ENCODE measurements at places on chromosomes 1 and 21.
A peak's percentile ranks its signal among the peaks of the same experiment; 100 is the strongest.

DNA sequence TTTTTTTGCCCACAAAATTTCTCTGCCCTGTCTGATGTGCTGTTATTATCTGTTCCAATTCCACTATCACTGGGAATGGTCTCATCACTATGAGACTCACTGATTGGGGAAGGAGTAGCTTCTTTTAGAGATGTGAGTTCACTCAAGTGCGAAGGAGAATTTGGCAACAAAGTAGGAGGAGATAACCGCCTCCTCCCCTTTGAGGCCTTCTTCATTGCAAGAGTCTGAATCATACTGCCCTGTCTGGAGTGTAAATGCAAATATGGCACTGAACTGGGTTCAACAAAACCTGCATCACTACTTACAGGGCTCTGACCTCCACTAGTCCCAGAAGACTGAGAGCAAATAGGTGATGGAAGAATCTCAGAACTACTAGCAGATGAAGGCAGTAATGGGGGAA, 83.4 kb downstream of the ASH1L start:
- DNase-seq: peak; percentile 48

DNA sequence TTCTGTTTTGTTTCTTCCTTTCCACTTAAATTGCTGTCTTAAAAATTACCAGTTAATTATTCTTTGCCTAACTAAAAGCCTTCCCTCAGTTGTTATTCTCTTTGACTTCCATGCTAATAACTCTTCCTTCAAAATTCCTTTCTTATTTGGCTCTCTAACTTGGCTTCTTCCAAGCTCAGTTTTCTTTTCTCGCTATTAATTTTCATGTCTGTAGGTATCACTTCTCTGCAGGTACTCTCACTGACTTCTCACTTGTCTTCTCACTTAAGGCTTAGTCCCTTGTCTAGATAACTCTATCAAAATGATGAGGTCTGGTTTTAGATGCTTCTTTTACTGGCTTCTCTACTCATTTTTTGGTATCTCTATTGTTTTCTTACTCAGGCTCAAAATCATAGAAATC, 10.1 kb downstream of the CDC7 start:
- DNase-seq: no peak

DNA sequence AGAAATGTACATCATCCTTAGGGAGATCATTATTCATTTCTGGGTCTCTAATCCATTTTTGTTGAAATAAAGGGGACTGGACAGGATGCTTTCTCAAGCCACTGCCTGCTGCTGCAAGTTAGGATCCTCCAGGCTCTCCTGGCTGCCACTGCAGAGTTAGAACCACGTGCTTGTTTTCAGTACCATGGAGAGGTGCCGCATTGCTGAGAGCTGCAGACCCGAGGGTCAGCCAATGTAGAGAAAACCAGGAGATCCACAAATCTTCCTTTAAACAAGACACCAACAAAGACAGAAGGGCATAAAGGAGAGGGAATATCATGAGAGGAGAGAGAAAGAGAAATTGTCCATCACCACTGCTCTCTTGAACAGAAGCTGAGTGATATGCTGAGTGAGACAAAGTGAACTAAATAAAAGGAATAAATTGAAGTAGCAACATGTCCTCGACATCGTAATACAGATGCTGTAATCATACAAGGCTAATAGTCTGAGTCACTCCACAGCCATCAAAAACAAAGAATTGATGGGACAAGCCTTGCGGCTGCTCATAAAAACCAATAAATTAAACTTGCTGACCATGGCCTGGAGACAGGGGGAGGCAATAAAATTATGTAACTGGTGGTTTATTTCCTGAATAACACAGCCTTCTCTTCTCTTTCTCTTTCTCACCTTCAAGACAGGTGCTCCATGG, 255.7 kb downstream of the OMA1 start:
- DNase-seq: peak; percentile 31

- DNase-seq: no peak
Measured at GRCh38 chr1:52632732-52633290, at the start of gene SHISAL2A. SHISAL2A (plus strand) TSS chr1:52633168; CDS start chr1:52633494, 326 bp downstream.

- DNase-seq: no peak
Measured at GRCh38 chr1:18289597-18289996, 182.0 kb downstream of the IGSF21 start.

GRCh38 chr1:63968663-63969440, 195.0 kb downstream of the ROR1 start:
- DNase-seq: peak; percentile 81

- DNase-seq: peak; percentile 59
Measured at GRCh38 chr1:180415985-180416633, 86.3 kb downstream of the ACBD6 start.

DNA sequence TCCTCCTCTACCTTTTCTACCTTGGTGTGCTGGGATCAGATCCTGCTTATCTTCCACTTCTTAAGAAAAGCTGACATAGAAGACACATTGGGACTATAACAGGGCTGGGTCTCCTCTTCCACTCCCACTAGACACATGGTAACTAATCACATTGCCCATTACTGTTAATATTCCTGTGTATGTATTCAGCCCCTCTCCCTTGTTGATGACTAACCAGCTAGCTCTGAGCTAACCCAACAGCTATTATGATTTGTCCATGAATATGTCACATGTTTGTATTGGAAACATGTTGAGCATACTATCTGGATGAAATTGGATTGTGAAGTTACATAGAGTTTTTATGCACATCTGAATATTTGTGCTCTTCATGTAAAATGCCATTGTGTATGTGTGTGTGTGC, 52.9 kb downstream of the MPZL1 start:
- no peak for DNase-seq

GRCh38 chr1:113677250-113678158, 81.8 kb downstream of the PHTF1 start:
- DNase-seq: peak; percentile 58

DNA sequence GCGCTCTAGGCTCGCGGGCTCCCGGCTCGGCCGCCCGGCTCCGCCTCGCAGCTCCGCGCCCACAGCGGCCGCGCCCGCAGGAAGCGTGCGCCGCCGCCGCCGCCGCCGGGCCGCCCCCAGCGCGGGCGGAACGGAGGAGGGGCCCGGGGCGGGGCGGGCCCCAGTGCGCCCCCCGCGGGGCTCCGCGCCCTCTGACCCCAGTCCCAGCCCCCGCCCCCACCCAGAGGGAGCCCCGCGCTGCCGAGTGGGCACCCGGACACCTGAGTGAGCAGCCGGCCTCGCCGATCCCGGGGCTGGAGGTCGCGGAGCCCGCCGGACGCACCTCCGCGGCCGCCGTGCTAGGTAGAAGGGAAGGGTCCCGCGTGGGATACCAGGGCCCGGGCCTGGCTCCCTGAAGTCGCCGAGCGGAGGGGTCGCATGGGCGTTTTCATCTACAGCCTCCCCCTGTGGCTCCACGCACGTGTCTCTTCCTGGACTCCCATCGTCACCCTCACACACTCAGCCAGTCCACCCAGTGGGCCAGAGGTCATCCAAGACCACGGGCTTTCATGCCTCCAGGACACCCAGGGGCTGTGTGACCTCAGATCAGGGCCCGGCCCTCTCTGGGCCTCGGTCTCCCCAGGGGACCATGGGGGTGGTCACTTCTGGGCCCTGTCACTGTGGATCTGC, at the start of gene SDC3:
Gene SDC3 (minus strand): TSS at position 63 of the 669 bp plus-strand sequence. CDS start 172 bp downstream, outside the sequence.
- DNase-seq: peak; percentile 36

GRCh38 chr1:3590139-3590763, 21.1 kb downstream of the MEGF6 start:
- peak; percentile 17 for DNase-seq

GRCh38 chr1:157653494-157653873, 47.1 kb downstream of the FCRL3 start:
- no peak for DNase-seq

DNA sequence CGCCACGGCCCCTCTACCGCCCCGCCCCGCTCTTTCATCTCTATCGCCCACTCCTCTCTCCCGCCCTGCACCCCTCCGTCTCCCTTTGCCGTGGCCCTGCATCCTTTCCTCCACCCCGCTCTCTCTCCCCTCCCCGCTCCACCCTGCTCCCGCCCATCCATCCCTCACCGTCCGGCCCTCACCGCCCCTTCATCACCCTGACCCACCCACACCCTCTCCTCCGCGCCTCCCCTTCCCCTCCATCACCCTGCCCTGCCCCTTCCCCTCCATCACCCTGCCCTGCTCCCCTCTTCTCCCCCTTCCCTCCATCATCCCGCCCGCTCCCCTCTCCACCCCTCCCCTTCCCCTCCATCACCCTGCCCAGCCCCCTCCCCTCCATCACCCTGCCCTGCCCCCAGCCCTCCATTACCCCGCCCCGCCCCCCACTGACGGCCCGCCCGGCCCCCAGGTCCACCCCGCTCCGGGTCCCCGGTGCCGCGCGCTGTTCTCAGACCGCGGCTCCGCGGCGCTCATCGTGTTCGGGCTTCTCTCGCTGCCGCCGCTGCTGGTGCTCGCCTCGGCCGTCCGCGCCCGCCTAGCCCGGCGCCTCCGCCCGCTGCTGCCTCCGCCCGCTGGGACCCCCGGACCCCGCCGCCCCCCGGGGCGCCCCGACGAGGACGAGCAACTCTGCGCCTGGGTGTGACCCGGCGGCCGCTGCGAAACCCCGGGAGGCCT, 6.2 kb upstream of the ANKRD65 start:
- DNase-seq: no peak

DNA sequence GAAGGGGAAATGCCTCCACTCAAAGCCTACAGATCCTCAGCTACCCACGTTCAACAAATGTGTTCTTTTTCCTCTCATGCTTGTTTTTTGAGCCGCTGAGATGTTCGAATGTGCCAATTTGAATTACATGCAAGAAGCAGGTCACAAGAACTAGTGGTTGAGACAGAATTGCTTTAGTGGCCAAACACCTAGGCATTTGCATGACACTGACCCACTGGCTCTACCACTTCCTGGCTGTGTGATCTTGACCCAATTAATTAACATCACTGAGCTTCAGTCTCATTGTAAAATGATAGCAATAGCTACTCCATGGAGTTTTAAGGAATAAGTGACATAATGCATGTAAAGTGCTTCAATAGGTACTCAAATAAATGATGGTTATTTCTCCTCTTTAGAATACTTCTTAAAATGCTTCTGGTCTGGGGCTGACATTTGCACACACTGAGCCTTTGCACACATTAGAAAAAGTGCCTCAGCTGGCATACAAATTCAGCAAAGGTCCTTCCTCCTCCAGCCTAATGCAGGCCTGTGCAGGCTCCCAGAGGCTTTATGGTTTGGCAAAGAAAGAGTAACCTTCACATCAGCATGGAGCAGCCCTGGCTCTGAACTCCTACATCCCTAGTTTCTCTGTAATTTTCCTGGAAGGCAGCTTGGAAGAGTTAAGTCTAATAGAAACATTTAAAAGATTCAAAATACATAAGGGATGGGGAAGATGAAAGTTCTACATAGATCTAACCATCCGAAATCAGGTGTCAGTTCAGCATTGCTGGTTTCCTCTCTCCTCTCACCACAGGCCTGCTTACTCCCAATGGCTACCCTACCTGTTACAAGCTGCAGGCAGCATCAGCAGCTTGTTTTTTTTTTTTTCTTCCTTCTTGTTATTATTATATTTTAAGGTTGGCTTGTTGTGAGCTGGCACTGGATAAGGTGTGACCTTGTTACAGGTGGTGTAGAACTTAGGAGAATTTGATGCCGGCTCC, 107.4 kb downstream of the TBX19 start:
- DNase-seq: no peak

- DNase-seq: no peak
Measured at GRCh38 chr1:44973645-44974044, 12.8 kb downstream of the EIF2B3 start.

DNA sequence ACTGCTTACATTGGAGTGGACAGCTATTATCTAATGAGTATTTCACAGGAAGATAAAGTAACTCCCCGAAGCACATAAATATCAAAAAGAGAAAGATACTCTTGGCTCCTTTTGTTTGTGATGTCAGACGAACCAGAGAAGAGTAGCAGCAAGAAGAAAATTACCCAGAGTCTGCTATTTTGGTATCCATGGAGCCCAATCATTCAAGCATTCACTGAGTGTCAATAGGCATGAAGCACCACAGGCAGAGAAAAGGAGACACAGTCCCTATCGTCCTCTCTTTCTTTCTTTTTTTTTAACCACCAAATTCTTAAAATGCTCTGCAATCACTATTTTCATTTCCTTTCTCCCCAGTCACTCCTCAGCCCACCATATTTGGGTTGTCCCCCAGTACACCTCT, 22.2 kb downstream of the THEMIS2 start:
- no peak for DNase-seq

DNA sequence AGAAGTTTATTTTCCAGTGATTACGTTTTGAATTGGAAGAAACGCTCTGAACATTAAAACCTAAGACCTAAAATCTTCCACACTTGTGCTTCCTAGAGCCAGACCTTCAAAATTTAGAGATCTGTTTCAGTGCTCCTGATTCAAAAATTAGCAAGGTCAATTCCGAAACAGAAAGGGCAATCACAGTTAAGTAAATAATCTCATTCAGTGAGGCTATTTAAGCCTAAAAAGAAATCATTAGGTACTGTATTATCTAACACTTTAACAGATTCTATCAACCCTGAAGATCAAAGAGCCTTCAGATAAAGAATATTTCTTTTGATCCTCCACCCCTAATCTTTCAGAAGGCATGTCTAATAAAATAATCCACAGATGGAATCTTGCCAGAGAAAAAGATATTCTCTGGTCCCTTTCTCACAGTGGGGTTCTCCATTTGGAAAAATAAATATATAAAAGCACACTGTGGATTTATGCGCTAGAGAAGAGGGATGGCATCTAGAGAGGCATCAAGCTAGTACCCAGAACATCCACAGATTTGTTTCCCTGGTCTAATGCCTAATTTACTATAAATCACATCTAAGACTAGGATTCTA, 54.4 kb downstream of the ZZZ3 start:
- no peak for DNase-seq

- no peak for DNase-seq
Measured at GRCh38 chr21:38287476-38287875, 30.7 kb downstream of the KCNJ15 start.

DNA sequence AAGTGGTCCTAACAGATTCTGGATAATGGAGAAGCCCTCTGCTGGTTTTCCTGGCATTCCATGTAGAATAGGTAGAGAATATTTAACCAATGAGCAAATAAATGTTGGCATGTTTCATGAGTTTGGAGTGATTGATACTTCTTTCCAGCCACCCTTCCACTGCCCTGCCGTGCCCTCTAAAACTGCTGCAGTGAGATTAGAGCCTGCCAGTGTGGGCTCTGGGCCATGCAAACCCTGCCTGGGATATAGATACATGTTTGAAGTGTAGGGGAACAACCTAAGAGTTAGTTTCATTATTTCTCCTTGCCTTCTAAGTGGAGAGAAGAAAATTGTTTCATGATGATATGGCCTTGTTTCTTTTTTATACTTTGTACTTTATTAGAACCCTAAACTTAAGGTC, 10.4 kb downstream of the UBE2Q1 start:
- no peak for DNase-seq

GRCh38 chr1:40404670-40405462, 31.3 kb downstream of the SMAP2 start:
- DNase-seq: peak; percentile 80

DNA sequence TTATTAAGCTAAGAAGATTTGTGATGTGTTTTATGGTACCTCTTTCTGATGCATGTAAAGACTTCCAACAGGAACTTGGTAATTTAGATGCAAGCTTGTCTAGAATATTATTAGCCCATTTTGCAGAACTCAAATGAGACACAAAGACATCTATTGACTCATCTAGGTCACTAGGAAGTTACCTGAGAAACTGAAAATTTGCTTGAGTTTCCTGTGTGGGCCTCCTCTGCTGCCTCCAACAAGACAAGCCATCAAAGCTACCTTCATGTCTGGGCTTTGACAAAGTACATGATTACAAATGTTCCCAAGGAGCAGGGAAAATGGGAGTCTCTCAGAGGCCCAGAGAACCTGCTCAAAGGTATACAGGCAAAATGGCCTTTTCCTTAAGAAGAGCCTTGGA, 5.6 kb downstream of the RUNX1 start:
- no peak for DNase-seq

- DNase-seq: no peak
Measured at GRCh38 chr1:107523061-107523460, 382.2 kb downstream of the NTNG1 start.

Data from fibroblast of villous mesenchyme (primary cell).